Activated naive CD8-positive, alpha-beta T cell treated with anti-CD3 and anti-CD28 coated beads, Interleukin-2, amount 50 U/mL, for 24 hours (primary cell): ENCODE measurements at places on chromosomes 5 and 9.

- no peak for DNase-seq
These were observed 58.1 kb upstream of the TAF11L2 start for GRCh38 chr5:17439956-17440355.

DNA sequence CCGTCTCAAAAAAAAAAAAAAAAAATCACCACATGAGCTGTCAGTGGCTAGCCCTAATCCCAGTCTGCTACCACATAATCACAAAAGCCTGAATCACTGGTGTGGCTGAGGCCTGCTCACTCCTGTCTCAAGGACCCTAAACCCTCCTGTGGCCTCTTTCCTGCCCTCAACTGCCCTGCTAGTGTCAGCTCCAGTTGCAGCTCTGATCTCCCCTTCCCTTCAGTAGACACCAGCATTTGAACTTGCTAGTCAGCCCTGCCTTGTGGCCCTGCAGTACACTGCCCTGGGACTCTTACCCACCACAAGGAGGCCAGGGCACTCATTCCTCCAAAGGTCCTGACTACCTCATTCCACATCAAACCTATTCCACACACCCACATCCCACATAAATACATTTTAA lies 9.5 kb upstream of the P4HA2 start:
- DNase-seq = no peak

- DNase-seq = no peak
These were observed 40.2 kb downstream of the NTNG2 start for GRCh38 chr9:132201780-132202703.

GRCh38 chr5:153276151-153276550 lies 214.3 kb upstream of the GRIA1 start:
- DNase-seq = peak; percentile 5

DNA sequence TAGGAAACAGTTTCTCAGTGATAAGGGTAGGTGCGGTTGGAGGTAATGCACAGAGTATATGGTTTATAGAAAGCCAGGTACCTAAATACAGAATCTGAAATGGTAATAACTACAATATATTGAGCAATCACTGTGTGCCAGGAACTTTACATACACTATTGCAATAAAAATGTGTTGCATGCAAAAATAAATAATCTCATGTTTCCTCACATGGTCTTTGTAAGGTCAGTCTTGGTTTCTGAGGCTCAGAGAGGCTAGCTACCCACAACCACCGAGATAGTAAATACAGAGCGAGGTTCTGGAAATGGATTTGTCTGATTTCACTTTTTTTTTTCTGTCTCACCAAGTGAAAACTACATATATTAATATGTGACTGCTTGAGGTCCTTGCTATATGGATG lies 128.9 kb downstream of the CAMK4 start:
- DNase-seq = no peak

- DNase-seq = no peak
These were observed 408.7 kb upstream of the PIK3R1 start for GRCh38 chr5:67806654-67807438.

GRCh38 chr5:124644138-124644537 lies 102.3 kb downstream of the ZNF608 start:
- DNase-seq = no peak

DNA sequence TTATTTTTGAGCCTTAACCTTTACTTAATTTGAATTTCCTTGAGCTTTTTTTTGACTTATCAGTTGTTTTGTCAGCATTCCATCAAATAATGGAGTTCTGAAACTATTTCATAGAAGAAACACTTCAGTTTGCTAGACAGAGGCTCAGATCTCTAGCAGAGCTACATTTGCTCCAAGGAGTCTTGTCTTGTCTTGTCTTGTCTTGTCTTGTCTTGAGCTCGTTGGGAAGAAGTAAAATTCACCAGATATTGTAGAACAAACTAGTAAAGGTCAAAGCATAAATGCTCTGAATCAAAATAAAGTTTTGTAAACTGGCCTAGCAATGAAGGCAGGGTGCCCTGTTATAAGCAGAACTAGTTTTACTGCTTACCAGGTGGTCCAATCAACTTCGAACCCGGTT lies 33.5 kb downstream of the RAB24 start:
- DNase-seq = no peak

- peak; percentile 43 for DNase-seq
These were observed 16.5 kb upstream of the PRSS3 start for GRCh38 chr9:33778700-33779351.

DNA sequence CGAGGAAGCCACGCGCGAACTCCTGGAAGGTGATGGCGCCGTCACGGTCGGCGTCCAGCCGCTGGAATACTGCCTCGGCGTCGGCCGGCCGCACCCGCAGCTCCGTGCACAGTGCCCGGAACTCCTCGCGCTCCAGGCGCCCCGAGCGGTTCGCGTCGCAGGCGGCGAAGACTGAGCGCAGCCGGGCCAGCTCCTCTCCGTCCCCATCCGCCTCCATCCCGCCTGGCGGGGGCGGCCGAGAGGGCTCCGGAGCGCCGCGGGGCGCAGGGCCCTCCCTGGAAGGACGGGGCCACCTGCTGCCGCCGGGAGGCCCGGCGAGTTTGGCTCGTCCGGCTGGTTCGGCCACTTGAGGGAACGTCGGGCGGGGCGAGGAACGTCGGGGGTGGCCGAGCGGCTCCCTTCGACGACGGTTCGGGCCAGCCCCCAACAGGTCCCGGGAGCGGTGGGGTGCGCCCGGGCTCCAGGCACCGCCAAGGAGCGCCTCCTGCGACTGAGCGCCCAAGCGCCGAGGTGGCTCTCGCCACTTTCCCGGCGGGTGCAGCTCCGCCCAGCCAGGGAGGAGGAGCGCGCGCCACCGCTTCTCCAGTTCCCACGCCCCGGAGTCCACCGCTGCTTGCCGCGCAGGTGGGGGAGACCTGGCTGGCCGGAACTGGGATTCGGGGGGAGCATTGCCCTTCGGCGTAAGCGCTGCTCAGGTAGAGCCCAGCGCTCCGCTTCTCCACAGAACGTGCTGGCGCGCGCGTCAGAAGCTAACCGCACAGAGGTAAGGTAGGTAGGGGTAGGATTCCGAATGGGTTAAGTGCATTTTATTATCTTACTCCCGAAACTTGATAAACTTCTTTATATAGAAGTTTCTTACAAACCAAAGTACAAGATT lies at the start of gene RASEF:
Gene RASEF, minus strand, starts transcription at position 492 of the 877 bp plus-strand sequence. Its CDS starts 275 bp downstream, at position 217.
- no peak for DNase-seq

- no peak for DNase-seq
These were observed 4.8 kb downstream of the MYOT start for GRCh38 chr5:137872466-137872865.

DNA sequence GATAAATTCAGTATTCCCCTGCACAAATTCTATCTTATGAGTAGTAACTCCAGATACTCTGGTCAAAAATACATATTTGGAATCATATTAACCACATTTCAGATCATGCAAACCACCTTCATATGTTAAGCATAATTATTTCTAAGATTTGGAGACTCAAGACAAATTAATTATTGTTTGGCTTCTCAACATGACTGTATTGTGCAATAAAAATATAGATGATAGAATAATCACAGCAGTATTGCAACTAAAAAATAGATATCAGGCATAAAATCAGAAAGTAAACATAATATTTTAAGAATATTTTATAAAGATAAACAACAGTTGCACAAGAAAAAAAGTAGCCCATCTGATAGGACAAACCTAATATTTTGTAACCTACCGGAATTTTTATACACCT lies 1767.6 kb upstream of the NUDT12 start:
- DNase-seq = no peak

GRCh38 chr5:9479990-9480389 lies 65.9 kb downstream of the SEMA5A start:
- no peak for DNase-seq

DNA sequence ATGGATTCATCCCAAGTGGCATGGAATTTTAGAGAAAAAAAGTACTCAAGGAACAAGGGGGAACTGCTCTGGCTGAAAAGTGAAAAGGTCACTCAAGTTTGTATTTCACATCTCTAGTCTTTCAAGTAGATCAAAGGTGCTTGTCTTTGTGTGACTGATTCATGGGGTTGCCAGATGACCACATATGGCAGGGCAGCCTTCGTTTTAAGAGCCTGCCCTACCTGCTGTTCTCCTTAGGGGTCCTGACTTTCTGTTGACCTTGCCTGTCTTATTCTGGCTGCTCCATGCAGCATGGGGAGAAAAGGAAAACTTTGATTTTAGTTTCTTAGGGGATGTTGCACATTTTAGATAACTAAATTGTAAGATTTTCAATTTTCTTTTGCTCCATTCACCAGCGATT lies 877.7 kb downstream of the TLE1 start:
- no peak for DNase-seq

- DNase-seq = no peak
These were observed 111.5 kb upstream of the FSTL4 start for GRCh38 chr5:133723651-133724366.

- no peak for DNase-seq
These were observed 5.0 kb downstream of the MAMDC4 start for GRCh38 chr9:136857166-136857565.

DNA sequence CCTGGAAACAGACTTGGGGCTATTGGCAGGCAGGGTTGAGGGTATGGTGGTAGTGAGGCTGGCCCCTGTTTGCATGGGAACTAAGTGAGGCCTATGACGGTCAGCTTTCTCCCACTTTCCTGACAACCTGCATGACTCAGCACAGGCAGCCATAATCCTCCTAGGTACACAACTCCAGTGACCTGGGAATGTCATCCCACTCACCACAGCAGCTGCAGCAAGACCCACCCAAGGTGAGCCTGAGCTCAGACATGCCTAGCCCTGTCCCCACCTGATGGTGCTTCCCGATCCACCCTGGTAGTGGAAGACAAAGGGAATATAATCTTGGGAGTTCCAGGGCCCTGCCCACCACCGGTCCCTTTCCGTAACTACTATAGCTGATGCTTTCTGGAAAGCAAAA lies 178.7 kb downstream of the NDUFS4 start:
- no peak for DNase-seq

- no peak for DNase-seq
These were observed 80.5 kb downstream of the FNBP1 start for GRCh38 chr9:129962451-129962864.

DNA sequence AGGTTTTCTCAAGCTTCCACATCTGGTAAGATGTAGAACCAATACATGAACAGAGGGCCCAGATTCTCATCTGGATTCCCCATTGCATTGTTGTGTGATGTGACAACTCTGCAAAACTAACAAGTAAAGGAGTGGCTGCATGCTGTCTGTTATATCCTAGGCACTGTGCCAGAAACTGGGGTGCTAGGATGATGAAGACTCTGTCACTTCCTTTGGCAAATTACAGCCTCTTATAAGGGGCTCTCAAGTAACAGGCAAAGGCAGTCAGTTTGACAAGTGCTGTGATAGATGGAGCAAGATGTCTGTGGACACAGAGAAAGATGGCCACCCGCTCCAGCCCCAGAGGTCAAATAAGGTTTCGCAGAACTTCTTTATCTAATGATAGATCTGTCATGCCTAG lies 115.7 kb downstream of the PAPPA start:
- DNase-seq = no peak

DNA sequence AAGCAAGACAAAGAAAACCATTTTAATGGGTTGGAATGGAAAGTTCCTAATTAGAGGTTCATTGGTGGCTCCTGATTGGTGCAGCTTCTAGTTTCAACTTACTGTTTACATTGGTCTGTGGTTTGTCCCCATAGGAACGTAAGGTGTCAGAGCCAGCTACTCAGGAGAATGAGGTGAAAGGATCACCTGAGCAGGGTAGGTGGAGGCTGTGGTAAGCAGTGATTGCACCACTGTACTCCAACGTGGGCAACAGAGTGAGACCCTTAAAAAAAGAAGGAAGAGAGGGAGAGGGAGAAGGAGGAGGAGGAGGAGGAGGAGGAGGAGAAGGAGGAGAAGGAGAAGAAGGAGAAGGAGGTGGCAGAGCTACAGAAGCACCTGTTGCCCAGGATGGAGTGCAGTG lies 30.4 kb downstream of the KCNIP1 start:
- DNase-seq = no peak

DNA sequence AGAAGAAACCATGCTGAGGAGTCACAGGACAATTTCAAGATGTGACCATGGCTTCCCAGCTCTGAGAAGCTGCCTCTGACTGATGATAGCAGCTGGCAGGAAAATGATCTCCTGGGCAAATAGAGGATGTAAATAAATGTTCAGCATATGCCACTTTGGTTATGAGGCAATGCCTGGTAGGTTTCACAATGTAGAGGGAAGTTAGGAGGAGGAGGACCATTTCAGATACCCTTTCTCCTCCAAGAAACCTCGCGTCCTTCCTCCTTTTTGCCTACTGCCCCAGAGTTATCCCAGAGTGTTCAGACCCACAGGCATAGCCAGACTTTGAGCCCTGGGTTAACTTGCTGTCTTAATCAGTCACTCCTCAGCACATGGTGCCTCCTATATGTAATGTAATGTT lies 541.6 kb upstream of the DAP start:
- no peak for DNase-seq

DNA sequence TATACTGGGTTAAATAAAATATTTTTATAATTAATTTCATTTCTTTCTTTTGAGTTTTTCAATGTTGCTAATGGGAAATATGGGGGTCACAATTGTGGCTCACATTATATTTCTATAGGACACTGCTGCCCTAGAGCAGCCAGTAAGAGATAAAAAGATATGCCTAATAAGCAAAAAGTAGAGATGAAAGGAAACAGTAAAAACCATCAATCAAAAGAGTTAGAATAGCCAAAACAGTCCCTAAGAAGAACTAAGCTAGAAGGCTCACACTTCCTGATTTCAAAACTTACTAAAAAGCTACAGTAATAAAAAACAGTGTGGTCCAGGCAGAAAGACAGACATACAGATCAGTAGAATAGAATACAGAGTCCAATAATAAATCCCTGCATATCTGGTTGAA lies 104.4 kb downstream of the FANCC start:
- DNase-seq = no peak

GRCh38 chr9:133009906-133010582 lies 20.8 kb upstream of the GTF3C5 start:
- no peak for DNase-seq

DNA sequence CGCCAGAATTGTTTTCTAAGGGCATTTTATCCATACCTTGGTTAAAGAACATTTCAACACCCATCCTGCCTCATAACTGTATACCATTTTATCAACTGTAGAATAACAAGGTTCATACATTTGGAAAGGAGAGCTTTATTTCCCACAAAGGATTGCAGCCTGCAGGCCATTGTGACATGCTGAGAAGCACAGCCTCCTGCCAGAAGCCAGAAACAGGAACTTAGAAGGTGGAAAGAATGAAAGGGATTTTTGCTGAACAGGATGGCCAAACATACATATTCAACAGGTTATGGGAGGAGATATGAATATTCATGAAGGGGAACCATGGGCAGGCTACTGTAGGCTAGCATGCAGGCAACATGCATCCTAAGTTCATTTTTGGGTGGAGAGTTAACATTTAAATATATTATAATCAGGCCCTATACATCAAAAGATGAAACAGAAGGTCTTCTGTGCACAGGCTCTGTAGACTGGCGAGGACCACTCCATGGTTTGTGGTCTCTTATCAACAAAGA lies 59.9 kb upstream of the DIRAS2 start:
- DNase-seq = no peak

DNA sequence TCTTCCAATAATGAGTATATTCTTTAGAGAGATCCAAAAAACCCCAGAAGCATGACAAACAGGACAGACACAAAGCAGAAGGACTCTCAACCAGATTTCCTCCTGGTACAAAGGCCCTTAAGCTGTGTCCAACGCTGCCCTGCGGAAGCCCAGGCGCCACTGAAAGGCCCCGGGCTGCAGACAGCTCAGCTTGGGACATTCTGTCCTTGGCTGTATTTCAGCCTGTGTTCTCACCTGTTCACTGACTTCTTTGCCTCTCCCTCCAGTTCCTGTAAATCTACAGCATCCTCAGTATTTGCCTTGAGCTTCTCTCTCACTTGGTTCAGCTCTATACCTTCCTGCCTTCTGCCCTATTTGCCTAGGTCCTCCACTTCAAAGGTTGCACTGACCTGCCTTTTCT lies 96.5 kb downstream of the SH3TC2 start:
- no peak for DNase-seq
